Activated gamma-delta T cell treated with Interleukin-2 at 50 U/mL for 16 hours (primary cell): ENCODE measurements at places on chromosomes 2 and 18.

DNA sequence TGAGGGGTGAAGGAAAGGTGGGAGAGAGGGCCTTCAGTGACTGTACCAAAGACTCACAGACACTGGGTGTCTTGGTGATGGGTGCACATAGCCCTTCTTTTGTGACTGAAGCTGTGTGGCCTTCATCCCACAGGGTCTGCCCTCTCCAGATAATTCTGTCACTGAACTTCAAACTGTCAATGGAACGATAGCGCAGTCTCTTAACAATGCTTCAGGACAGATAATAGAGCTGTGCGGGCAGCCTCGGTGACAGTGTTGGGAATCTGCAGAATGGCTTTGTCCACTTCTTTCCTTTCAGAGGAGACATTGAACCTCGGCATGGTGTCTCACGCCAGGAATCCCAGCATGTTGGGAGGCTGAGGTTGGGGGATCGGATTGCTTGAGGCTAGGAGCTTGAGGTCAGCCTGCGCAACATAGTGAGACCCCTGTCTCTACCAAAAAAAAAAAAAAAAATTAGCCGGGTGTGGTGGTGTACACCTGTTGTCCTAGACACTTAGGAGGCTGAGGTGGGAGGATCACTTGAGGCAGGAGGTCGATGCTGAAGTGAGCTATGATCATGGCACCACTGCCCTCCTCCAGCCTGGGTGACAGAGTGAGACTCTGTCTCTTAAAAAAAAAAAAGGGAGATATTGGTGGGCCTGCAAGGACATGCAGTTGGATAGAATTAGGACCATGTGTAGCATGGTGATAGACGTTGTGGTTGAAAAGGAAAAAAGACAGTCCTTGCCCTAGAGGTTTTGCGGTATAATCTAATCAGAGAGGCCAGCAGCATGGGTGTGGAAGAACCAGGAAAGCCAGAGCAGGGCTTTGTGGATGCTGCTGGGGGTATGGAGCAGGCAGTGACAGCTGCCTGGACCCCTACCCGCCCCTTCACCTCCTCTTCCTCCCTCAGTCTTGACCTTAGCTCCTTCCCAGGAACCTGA, 91.4 kb downstream of the LDLRAD4 start:
- no peak for DNase-seq

- no peak for DNase-seq
Observed at GRCh38 chr2:61857224-61857623, 3.4 kb upstream of the FAM161A start.

DNA sequence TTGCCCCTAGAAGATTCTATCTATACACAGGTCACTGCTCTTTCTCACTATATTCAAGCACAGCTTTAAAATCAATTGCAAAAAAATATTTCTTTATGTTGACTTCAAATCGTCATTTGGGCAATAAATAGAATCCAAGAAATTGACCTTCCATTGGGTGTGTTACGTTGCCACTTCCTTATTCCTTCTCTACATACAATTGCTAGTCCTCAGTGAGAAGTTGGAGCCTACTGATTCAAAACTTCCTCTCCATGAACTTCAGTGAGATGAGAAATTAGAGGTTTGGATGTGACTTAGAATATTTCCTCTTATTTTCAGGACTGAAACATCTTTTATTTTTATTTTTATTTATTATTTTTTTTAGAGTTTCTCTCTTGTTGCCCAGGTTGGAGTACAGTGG, 40.3 kb downstream of the PMAIP1 start:
- no peak for DNase-seq

GRCh38 chr2:43038696-43039094, 187.7 kb downstream of the ZFP36L2 start:
- DNase-seq: no peak

DNA sequence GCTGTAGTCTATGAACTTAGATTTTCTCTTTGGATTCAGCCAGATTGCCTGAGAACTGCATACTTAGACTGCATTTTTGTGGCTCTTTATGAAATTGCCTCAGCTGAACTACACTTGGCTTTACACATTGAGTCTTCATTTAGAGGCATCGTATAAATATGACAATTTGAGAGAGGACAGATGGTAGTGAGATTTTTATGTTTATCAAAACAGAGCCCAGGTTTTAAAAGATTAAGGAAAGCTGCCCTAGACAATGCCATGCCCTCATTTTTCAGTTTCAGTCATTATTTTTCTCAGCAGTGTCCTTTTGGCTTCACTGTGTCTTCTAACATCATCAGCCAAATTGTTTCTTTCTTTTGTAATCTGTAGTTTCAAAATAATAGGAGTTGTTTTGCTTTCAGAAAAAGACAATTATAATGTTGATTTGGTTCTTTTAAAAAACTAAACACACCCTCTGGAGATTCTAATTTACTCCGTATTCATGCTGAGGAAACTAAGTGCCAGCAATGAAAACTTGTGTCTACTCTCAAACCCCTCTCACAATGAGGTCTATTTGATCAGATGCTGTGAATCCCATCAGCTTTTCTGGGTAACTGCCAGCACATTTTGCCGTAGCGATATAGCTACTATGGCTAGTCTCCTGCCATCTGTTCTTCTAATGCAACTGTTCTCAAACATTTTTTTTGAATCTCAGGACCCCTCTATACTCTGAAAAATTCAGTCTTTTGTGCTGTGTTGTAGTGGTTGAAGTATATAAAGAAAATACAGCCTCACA, 46.2 kb downstream of the TWSG1 start:
- DNase-seq: no peak

DNA sequence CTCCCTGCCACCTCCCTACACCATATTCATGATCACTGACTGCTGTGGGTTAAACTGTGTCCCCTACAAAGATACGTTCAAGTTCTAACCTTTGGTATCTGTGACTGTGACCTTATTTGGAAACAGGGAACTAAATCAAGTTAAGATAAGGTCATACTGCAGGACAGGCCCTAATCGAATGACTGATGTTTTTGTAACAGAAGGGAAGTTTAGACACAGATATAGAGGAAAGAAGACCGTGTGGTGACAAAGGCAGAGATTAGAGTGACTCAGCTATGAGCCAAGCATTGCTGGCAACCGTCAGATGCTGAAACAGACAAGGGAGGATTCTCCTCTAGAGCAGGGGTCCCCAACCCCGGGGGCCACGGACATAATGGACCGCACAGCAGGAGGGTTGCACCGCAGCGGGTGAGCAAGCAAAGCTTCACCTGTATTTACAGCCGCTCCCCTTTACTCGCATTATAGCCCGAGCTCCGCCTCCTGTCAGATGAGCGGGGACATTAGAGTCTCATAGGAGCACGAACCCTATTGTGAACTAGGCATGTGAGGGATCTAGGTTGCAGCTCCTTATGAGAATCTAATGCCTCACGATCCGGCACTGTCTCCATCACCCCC, 28.9 kb upstream of the RNF152 start:
- DNase-seq: no peak

GRCh38 chr18:67219821-67220220, 296.7 kb downstream of the DSEL start:
- no peak for DNase-seq

DNA sequence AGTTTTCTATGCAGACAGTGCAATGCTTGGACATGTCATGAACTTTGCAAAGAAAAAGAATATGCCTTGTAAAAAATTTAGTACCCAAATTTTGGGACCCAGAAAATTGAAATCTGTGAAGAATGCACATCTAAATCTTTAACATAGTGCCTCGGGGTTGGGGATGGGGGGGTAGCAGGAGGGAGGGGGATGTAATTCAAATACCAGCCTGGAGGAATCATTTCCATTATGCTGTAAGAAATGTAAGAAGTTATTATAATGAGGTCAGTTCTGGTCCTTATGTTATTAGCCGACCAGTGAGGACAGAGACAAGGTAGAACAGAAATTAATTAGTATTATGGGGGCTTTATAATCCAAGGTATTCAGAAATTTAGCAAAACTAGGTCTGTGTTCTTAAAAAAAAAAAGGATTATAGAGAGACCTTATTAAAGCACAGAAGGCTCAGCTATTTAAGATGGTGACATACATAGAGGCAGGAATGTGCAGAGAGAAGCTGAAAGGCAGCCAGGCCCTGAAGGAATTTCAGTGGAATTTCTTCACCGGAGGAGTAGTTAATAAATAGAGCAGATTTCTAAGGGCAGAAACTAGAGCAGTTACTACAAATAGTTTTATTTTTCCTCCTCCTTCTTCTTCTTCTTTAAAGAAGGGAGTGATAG, 89.0 kb upstream of the RBMS1 start:
- DNase-seq: no peak

GRCh38 chr2:121479882-121480522, 50.7 kb upstream of the RNU4ATAC start:
- DNase-seq: no peak

GRCh38 chr18:65942854-65943253, 192.0 kb downstream of the CDH7 start:
- no peak for DNase-seq

- DNase-seq: no peak
Observed at GRCh38 chr2:241349941-241350340, 6.1 kb upstream of the FARP2 start.

GRCh38 chr2:225122007-225122406, 79.7 kb upstream of the DOCK10 start:
- DNase-seq: no peak

- DNase-seq: no peak
Observed at GRCh38 chr18:68722821-68723220, 7.9 kb upstream of the TMX3 start.

- no peak for DNase-seq
Observed at GRCh38 chr2:9297156-9297555, 90.5 kb downstream of the ASAP2 start.

DNA sequence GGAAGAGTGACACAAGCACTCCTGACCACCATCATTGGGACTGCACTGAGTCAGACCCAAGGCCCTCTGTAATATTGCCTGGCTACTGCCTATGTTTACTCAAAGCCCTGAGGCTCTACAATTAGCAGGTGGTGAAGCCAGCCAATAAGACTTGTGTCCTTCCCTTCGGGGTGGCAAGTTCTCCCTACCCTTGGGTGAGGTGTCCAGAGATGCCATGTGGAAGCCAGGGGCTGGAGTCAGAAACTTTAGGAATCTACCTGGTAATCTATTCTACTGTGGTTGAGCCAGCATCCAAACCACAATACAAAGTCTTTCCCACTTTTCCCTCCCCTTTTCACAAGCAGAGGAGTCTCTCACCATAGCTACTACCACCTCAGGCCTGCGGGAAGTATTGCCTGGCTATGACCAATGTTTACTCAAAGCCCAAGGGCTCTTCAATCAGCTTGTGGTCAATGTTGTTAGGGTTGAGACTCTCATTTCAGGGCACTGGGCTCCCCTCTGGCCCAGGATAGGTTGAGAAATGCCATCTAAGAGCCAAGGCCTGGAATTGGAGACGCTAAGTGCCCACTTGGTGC, 17.6 kb downstream of the DHRS9 start:
- DNase-seq: no peak

- DNase-seq: no peak
Observed at GRCh38 chr18:69209761-69210160, 190.9 kb upstream of the DOK6 start.
